ENCODE measurements at places on chromosomes 16 and 17. TPM values are rescaled to one million over a fixed set of nuclear protein-coding genes. Genes with fewer than 3 reads are reported as not detected.

GRCh38 chr17:64087252-64088005, 42.5 kb downstream of the ERN1 start:
- H3K4me3 ChIP-seq = no peak overlapping the region
- H3K36me3 ChIP-seq = peaks cover 9% of the 10 kb centered on the region
- no peak overlapping the region for H3K27ac ChIP-seq

GRCh38 chr17:32398946-32399345, 45.4 kb upstream of the PSMD11 start:
- no peak overlapping the region for H3K4me3 ChIP-seq
- H3K36me3 ChIP-seq = peaks cover 4% of the 10 kb centered on the region
- DNase-seq = no peak
- no peaks in the 10 kb centered on the region for H3K4me1 ChIP-seq

GRCh38 chr16:4787627-4788482, at the start of gene SEPTIN12:
Gene SEPTIN12 (minus strand): TSS chr16:4788345. CDS start chr16:4787645, 700 bp downstream.
- H3K27me3 ChIP-seq = no peaks in the 10 kb centered on the region
- no peaks in the 10 kb centered on the region for H3K36me3 ChIP-seq
- no peak within 1 kb of the TSS for H3K4me3 ChIP-seq
- H3K27ac ChIP-seq = no peak within 1 kb of the TSS
- H3K4me1 ChIP-seq = no peaks in the 10 kb centered on the region

- H3K4me1 ChIP-seq = no peaks in the 10 kb centered on the region
- peaks cover 9% of the 10 kb centered on the region for H3K27me3 ChIP-seq
- no peaks in the 10 kb centered on the region for H3K36me3 ChIP-seq
- H3K27ac ChIP-seq = no peak overlapping the region
These were observed 42.6 kb downstream of the TRARG1 start for GRCh38 chr17:1322014-1322428.

HYDIN gene
- not detected for total RNA-seq

CEP112 gene
- total RNA-seq = 9.1 TPM

Measured in osteocyte (in vitro differentiated cells).